ENCODE measurements at places on chromosomes 3 and 15.

DNA sequence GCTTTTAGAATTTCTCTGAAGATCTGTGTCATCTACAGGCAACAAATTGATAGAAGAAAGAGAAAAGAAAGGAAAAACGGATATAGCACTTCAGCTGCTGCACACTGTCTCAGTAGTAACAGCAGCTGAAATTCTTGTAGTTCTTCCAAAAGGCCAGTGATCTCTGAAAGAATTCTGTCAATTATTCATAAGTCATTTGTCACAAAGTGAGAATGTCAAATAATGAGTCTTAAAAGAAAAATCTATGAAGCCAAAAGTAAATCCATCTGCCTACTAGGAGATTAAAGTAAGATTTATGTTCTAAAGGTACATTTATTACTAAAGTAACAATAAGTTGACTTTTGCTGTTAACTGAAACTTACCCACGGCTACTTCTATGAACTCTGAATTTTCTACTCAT lies 24.6 kb downstream of the IFT80 start:
- no peak for DNase-seq

DNA sequence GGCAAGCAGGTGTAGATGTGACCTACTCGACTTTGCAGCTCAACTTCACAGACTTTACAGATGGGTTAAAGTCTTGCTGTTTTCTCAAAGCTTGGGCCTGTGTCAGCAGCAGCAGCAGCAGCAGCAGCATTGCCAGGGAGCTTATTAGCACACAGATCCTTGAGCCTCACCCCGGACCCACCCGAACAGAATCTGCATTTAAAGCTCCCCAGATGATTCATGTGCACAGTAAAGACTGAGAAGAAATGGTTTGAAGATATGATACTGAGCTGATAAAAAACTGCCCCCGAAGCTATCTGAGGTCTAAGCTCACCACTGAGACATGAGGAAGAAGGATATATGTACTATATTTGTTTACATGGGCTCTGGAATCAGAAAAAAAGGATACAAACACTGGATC lies 231.7 kb downstream of the ARPP21 start:
- no peak for DNase-seq

GRCh38 chr3:191628571-191628970 lies 167.6 kb downstream of the PYDC2 start:
- no peak for DNase-seq

DNA sequence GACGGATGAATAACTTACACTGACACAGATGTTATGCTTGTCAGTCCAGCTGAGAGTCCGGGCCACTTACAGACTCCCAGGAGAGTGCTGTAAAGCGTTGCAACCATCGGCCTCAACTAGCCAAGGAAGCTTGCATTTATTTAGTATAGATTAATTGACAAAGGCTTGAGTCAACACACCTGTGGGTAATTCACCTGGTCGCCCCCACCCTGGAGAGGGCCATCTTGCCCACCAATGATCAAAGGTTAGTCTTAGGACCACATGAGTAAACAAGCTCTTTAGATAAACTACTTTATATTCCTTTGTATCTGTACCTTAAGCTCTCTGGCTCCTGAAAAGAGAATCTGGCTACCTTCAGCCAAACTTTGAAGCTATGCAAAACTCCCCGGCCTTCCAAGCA lies 51.0 kb downstream of the PAK2 start:
- DNase-seq, result no peak

DNA sequence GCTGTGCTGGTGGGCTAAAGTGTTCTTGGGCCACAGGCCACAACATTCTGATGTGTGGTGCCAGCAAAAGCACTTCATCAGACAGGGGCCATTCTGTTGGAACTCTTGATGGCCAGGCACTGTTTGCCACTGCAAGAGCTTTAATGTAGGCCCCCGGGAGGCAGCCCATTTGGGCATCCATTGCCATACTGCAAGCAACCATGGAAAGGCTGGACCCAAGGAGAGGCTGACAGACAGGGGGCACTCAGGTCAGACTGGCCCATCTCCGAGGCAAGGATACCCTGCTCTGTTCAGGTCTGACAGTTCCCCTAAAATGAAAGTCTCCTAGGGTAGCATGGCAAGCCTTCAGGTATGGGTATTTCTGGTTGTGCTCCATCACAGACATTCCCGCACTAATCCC lies 64.2 kb downstream of the FAM227B start:
- no peak for DNase-seq

- no peak for DNase-seq
Measured at GRCh38 chr15:40722934-40723333, 28.0 kb downstream of the RAD51 start.

DNA sequence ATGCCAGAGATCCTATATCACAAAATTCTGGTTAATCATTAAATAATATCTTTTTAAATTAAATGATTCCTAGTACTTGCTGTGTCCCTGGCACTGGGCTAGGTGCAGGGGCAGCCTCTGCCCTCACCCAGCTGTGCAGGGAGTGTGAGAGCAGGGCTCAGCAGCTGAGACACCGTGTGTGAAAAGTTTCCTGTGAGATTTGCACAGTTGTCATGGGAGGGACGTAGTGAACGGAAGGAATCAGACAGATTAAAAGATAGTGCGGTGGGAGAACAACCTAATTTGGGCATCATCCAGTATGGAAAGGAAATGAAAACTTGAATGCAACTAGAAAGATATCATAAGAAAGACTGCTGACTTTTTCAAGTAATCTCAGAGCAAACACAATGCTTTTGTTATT lies 204.1 kb downstream of the SSR3 start:
- DNase-seq, result no peak

DNA sequence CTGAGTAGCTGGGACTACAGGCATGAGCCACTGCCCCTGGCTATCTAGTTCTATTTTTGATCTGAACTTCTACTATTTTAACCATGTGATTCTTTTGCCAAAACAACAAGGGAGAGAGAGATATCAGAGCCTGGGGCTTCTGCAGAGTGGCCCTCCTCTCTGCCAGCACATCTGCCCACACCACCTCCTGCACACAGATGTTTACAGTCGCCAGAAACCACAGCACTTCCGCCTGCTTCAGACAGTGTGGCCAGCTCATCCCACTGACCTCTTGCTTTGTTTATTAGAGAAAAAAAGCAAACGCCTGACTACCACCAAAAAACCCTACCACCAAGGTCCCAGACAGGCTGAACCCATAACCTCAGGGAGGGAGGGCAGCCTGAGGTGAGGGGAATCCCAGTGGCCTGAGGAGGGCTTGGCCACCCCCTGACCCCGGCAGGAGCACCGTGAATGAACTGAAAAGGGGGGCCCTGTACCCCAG lies 85.9 kb upstream of the ABHD2 start:
- DNase-seq, result no peak

DNA sequence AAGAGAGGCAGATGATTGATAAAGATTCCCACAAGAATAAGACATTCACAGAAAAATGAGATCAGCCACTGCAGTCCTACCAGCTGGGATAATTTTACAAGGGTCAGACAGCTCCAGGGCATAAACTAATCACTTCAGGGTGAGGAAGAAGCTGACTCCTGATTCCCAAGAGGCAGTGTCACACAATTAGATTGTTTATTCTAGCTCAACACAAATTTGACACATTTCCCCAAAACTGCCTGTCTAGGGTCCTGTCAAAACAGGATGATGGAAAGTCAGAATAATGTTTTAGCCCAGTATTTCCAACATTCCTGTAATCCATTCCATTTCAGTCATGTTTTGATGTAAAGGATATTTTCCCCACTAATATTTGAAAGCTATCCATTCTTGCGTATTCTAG lies 110.8 kb downstream of the TNIK start:
- DNase-seq, result no peak

DNA sequence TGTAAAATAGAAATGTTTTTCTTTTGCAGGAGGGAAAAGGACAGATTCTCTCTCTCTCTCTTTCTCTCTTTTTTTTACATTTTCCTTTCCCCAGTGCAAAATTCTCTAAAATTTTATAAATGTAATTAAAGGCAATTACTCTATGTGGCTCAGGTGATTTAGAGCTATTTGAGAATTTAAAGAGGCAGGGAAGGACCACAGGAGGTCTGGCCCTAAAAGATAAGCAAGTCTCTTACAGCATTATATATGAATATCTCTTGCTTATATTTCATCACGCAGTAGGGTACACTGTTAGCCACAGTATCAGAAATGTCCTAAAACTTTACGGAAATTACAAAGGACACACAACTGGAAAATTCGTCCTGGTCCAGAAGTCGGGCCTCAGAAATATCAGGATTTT lies 70.5 kb upstream of the PPIB start:
- no peak for DNase-seq

DNA sequence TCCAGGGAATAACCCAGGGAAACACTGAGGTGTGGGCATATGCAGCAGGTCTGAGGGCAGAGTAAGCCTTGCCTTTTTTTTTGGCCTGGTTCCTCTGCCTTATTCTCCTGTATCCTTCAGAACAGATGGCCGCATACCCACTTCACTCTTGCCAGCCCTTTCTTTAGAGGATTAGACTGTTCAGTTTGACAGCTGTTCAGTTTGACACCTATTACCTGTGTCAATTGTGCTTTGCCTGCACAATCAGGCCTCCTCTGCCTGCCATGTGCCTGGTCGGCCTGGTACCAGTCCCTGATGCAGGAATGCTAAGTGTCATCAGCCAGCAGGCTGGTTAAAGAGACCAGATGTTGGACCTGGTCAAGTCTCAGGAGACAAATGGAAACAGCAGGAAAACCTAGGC lies 22.3 kb downstream of the TM6SF1 start:
- no peak for DNase-seq

GRCh38 chr3:27426926-27427325 lies 57.3 kb downstream of the SLC4A7 start:
- no peak for DNase-seq

- DNase-seq, result no peak
Measured at GRCh38 chr3:112718516-112718915, 77.6 kb upstream of the CCDC80 start.

GRCh38 chr3:185029086-185029485 lies 123.8 kb downstream of the C3orf70 start:
- no peak for DNase-seq

DNA sequence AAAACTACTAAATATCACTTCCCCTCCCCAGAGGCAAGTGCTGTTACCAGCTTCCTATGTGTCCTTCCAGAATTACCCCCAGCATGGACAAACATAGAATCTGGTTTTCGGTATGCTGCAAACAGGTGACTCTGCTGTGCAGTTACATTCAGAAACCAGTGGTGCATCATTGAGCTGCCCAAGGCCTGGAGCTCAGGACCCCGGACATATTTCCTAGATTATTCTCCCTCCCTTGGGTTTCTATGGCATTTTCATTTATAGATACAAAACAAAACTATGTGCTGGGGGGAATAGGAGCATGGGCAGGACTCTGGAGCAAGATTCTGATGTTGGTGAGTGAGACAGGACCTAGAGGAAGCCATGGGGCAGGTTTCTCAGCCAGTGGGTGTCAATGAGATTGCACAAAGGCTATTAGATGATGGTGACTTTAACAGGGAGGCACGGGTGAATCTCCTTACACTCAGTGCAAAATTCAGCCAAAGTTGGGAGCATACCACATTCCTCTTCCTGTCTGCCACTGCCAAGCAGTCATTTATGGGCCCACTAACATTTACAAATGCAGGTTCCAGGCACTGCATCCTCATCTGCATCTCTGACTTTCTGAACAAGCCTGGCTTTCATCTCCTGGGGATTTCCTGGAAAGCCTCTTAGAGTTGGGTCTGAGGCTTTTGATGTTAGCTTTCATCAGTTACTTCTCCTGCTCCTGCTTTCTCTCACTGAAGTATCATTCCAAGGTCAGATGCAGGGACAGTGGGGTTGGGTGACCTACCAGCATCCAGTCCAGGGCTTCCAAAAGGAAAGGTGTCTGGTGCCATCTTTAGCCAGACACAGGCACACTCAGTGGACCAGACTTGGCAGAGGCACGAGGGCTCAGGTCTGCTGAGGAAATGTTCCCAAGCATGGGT lies 44.5 kb downstream of the CMTM7 start:
- no peak for DNase-seq

- no peak for DNase-seq
Measured at GRCh38 chr15:78997981-78998499, 53.2 kb upstream of the CTSH start.

DNA sequence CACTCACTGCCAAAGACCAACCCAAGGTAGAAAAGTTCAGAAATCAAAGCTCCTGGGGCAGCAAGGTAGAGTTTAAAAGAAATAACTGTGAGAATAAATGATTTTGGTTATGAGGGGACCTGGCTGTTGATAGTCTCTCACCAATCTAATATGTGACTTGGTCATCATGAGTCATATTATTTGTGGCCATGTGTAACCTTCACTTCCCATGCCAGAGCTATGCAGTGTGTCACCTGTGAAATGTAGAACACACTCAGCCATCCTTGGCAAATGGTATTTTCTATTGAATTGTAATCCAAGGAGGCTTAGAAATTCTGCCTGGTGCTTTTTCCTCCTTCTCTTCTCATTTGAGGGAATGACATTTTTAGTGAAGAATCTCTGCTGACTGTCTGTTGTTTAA lies 184.2 kb upstream of the STAC start:
- no peak for DNase-seq

- no peak for DNase-seq
Measured at GRCh38 chr3:4475804-4476203, 8.7 kb upstream of the SUMF1 start.

GRCh38 chr3:128787256-128788253 lies 61.6 kb downstream of the RAB7A start:
- DNase-seq, result peak; percentile 50

DNA sequence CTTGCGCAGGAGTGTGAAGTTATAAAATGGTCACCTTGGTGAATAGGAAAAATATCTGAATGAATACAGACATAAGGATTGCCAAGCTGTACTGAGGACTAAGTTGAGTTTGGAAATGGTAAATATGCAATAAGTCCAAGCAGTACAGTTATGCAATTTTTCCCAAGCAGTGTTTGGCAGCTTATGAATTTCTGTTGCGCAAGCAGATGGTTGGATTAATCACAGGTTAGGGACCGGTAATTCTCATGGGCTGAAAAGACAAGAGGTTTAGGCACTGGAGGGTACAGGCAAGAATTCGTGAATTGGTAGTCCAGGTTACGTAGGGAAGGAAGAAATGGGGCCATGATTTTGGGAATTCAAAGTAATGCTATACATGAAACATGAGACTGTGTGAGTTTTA lies 210.3 kb downstream of the RAP2B start:
- no peak for DNase-seq

- no peak for DNase-seq
Measured at GRCh38 chr15:92502336-92502735, 108.7 kb downstream of the ST8SIA2 start.

DNA sequence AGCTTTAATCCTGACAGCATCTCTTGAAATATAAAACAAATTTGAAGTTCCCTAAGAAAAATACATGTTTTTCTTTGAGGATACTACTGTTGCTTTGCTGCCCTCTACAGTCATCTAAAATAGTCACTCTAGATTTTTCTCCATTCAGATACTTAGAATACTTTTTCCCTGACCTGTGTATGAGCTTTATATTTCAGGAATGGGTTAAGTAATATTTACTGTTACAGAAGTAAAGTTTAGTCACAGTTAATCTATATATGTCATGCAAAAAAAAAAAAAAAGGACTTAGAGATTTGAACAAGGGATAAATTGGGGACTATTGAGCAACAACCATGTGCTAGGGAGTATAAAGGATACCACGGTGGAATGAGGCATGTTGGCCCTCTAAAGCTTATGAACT lies 8.8 kb downstream of the NECTIN3 start:
- no peak for DNase-seq

GRCh38 chr3:122458992-122459391 lies 43.1 kb upstream of the WDR5B start:
- DNase-seq, result no peak
